ENCODE measurements at places on chromosomes 5 and 9.

DNA sequence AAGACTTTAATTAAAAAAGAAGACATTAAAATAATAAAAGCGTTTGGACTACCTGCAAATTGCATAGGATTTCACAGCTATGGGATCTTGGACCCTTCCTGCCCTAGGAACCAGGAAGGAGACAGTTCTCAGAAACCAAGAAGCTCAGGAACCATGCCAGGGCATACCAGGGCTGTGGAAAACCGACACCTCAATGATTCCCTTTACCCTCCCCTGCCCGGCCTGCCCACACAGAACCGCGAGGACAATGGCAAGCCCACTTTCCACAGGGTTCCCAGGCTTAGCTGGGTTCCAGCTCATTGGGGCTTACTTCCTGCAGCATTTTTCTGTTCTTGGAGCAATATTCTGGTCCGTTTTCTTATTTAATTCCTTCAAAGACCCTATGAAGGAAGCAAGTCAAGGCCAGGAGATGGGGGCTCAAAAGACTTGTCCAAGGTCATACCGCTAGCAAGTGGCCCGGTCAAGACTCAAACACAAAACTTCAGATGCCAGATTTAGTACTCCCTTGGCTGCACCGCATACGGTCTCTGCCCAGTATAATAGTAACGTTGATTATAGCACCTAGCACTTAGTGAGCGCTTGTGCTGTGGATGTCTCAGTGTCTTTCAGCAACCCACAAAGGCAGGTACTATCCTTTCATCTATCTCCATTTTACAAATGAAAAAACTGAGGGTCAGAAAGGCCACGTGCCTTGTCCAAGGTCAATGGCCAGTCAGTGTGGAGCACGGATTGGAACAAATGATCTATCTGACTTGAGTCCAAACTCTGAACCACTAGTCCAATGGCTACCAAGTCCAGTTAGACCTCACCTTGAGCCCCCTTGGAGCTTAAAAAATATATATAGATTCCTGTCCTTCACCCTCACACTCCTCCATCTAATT lies 6.8 kb downstream of the FAT2 start:
- no peak for DNase-seq

DNA sequence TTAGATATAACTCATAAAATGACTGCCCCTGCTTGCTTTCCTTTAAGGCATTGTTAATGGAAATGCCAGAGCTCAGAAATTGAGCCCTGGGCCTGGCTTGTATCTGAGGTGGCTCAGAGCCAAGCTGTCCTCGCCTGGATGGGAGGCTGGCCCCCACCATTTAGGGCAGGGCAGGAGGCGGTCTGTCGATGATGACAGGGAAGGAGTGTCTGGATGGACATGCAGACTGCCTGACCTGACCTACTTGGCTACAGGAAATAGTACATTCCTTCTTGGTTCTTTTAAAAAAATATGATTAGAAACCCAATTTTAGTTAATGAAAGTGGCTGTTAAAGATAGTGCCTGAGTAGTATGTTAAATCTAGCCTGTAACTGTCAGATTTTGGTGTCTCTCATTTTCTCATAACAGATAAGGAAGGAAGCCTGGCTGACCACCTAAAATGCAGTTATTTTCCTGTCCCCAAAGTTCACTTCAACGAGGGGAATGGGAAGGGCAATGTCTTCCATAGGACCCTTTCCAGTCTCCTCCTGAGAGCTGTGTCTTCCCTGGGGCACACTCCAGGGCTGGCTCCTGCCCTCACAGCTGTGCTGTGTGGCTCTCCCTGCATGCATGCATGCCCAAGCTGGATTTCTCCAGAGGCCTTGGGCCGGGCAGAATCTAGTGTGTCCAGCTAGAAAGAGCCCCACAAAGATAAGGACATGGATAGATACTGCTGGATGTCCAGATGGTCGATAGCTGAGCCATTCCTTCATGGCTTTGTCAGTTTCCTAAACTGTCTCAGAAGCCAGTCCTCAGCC lies 42.3 kb downstream of the MACROH2A1 start:
- no peak for DNase-seq

DNA sequence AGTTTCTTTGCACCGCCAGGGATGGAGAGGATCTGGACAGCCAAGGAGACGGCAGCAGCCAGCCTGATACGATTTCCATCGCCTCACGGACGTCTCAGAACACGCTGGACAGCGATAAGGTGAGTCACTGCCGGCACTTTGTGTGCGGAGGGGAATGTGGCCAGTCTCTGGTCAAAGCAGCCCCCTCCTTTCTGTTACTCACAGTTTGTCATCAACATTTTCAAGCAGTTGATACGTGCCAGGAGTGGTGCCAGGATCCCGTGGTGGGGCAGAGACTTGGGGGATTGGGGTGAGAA lies 175.1 kb upstream of the OTULINL start:
- DNase-seq: no peak

DNA sequence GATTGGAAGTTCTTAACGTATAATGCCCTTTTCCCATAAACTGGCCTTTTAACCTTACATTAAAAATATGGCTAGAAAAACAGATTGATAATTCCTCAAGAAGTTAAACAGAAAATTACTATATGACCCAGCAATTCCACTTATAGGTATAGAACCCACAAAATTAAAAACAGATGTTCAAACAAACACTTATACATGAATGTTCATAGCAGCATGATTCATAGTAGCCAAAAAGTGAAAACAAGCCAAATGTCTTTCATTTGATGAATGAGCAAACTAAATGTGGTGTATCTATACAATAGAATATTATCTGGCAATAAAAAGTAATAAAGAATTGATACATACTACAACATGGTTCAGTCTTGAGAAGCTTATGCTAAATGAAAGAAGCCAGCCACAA lies 35.5 kb downstream of the POU5F2 start:
- no peak for DNase-seq

GRCh38 chr5:60340965-60341471 lies 358.9 kb downstream of the DEPDC1B start:
- DNase-seq: no peak

GRCh38 chr9:136345281-136346156 lies 18.0 kb downstream of the DNLZ start:
- DNase-seq: no peak

DNA sequence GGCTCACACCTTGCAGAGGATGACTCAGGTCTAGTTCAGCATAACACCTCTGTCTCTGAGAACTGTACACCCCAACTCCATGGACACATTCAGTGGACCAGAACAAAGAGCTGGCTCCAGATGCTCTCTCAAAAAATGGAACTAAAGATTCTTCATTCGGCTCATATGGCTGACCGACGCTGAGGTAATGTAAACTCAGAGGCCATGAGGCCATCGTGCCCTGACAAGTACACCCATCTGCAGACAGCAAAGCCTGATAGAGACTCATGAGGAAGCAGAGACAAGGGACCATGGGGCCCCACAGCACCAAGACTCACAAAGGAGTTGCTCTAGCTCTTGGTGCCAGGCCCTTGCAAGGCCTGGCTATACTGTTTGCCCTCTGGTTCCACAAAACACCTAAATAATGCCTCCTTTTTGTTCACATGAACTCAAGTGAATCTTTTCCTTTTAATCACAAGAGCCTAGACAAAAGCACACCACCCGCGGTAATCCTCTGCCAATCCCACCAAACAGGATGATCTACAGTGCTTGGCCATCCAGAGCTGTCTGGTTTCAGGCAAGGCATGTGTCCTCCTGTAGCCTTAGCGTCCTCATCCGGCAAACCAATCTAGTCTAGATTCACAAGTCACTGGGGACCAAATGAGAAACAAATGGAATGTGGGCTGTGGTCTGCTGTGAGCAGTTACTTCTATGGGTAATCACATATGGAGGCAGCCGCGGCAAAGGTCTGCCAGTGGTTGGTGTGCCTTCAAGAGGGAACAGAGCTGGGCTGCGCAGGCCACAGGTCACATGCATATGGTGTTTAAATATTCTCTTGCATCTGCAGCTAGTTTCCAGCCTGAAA lies 22.7 kb downstream of the MED27 start:
- no peak for DNase-seq

GRCh38 chr5:89351222-89351621 lies 468.2 kb upstream of the MEF2C start:
- DNase-seq: no peak

DNA sequence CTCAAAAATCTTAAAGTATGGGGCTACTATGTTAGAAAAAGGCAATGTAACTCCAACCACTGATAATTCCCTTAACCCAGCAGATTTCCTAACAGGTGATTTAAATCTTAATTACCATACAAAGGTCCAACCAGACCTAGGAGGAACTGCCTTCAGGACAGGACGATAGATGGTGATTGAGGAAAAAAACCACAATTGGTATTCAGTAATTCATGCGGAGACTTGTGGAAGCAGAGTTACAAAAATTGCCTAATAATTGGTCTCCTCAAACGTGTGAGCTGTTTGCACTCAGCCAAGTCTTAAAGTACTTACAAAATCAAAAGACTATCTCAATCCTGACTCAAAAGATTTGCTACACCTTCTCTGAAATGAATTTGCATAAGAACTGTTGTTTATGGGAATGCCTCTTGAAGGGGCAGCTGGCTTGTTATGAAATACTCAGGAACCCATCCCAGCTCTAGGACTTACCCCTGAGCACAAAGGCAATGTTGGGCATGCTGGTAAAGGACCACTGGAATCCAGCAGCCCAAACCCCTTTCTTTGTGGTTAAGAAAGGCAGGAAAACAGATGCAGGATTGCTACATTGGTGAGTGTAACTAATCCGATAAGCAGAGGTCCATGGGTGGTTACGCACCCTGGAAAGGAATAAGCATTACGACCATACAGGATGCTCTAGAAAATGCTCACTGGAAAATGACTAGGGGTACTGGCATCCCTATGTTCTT lies 26.7 kb upstream of the EPB41L4A start:
- DNase-seq: no peak

GRCh38 chr9:83019246-83019645 lies 43.7 kb downstream of the RASEF start:
- no peak for DNase-seq

DNA sequence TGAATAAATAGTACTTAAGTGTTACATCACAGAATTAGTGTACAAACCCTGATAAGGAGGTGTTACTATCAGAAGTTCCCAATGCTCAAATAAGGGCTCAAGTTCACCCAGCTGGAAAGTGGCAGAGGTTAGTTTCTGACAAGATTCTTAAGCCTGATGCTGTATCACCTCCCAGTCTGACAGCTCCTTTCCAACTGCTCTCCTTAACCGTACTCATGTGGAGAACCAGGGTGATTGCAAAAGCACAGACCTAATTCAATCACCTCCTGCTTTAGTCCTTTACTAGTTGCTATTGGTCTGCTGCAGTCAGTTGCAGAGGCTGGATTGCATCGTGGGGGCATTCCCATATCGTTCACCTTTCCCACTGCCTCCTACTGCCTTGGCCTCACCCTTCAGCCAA lies 100.4 kb upstream of the ZNF618 start:
- DNase-seq: no peak

GRCh38 chr9:23492126-23493002 lies 333.7 kb downstream of the ELAVL2 start:
- no peak for DNase-seq
